ENCODE measurements at places on chromosomes 1 and 21.

GRCh38 chr1:186308264-186309060 is 66.6 kb downstream of the TPR start:
- DNase-seq = no peak

DNA sequence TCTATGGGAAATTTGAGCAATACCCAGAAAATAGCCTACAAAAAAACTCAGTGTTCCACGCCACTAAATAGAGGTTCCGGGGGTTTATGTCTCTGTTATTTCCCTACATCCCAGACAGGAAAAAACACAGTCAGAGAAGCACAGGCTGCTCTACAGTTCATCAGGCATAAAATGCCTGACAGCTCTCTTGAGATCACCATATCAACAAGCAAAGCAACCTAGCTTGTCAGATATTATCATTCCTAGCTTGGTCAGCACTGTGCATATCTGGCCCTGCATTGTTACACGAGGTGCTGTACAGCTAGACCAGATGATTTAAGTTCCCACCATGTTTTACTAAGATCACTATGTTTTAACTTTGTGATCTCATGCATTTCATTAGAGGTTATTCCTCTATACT is 172.6 kb downstream of the PTPRC start:
- DNase-seq = no peak

DNA sequence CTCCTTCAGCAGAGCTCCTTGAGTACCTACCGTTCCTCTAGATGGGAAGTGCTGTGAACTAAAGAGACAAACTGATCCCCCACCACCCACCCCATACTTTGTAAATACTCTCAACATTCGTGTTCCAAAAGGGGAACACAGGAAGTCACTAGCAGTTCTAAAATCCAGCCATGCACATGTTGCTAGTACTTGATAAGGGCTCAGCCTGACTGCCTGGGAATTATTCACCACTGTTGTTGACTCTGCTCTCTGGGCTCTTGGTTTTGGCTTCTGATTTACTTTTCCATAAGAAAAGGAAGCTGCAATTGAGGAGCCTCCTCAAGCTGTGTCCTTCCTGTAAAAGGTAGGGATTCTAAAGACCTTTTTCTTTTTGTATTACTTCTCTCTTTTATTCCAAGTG is 67.5 kb downstream of the IVNS1ABP start:
- peak; percentile 73 for DNase-seq

DNA sequence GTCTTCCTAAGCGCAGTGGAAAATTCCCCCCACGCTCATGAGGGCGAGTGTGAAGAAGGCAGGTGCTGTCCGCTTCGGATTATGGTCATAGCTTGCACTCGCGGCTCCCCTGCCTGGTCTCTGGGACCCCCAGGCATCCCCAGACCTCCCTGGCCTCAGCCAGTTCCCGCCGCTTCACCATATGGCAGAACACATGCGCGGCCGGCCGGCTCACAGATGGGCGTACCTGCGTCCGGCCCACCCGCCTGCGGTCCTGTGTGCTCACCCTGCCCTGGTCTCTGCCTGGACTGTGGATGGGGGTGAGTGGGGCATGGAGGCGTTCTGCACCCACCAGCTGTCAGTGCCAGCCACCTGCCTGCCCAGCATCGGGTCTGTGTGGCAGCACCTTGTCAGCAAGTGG is 34.1 kb downstream of the PRKCZ start:
- no peak for DNase-seq

DNA sequence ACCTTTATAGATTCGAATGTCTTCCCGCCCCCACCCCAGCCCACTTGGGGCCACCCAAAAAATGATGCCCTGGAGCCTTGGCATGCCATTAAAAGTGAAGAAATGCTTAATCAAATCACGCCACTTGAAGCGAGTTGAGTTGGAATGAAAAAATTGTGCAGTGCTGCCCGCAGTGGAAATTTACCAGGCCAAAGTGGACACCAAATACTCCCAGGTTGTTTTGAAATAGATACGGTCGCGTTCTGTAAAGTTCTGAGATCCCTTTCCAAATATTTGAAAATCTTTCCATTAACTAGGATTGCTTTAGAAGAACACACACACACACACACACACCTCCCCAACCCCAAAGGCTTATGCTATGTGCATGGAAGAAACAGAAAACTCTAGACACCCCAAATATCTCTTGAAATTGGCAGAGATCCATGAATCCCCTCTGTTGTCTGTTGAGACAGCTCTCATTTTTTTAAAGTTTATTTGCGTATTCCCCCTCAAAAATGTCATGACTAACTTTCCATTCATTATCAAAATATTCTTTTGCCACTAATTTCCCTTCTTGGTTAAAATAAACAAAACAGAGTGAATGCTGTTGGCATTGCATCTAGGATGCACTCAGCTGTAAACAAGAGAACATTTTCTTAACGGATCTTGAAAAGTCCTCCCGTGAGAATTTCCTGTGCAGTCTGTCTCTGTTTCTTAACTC is 142.3 kb upstream of the KCNE2 start:
- DNase-seq = no peak

DNA sequence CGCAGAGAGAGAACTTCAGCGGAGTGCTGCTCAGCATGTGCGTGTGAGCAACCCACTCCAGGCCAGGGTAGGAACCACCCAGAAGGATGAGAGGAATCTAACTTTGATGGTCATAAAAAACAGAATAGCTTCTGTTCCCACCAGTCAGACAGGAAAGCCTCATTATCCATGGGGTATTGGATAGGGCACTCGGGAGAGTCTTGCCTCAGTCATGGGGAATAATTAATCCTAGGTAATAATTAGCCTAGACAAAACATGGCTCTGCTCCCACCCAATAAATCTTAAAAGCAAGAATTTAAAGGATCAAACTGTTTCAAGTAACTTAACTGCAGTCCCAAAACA is 35.3 kb downstream of the LDLRAD1 start:
- no peak for DNase-seq

GRCh38 chr1:201968202-201968925 is 13.1 kb downstream of the TIMM17A start:
- DNase-seq = peak; percentile 22

DNA sequence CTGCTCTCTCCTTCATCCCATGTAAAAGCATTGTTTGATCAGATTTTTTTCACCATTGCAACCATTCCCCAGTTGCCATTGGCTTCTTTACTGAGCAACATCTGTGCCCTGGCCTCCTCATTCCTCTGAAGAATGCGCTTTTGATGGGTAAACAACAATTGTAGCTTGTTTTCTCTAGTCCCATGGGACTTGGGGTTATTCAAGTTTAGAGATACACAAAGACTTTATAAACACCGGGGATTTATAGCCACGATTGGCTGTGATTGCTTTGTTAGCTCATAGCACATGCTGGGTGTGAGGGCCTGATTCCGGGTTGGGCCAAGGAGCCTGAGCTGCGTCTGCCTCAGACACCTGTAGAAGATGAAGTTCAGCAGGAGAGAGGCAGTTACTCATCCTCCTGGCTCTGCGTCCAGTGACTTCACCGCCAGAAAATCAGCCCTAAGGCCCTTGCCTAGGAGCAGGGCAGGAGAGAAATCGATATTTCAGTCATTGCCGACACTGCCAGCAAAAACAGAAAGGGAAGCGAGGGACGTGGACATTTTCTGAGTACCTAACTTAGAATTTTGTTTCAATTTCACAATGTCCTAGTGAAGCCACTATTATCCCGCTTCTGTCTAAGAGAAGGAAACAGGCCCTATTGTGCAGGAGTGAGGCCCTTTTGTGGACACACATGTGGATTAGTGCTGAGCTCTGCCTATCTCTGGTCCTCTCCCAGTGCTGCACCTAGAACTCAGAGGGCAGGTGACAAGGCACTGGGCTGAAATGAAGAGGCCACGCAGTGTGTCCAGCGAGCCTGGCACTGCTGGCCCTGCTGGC is 159.8 kb upstream of the USP24 start:
- DNase-seq = no peak

GRCh38 chr1:170267317-170267716 is 121.6 kb downstream of the NTMT2 start:
- DNase-seq = peak; percentile 1

GRCh38 chr1:59323879-59324278 is 27.0 kb downstream of the FGGY start:
- DNase-seq = no peak

DNA sequence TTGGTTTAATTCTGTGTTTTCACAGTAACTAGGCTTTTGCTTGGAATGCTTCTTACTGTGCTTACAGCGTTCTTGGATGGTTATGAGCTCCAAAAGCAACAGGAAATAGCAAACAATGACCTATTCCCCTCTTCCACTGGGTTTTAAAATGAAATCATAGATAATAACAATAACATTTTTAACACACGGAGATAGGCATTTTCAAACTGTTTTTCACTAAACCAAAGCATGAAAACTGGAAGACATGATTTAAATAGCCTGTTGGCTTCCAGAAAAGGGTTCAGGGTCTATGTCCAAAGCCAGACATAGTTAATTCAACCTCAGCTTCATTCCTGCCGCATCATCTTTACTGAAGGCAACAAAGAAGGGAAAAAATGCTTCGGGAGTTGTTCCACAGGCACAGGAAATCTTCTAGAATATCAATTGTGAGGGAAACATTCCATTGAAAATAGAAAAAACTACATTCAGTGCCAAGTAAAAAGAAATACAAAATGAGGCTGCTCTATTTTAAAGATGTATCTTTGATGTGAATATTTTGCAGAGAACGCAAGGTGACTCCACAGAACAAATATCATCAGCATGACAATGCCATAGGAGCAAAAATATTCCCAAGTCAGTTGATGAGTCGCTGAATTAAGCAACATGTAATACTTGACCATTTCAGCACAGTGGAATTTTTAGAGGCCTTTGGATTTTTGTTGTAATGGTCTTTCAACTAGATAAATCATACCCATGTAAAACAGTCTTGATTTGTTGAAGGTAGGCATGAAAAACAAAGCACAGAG is 80.7 kb downstream of the NID1 start:
- DNase-seq = no peak

DNA sequence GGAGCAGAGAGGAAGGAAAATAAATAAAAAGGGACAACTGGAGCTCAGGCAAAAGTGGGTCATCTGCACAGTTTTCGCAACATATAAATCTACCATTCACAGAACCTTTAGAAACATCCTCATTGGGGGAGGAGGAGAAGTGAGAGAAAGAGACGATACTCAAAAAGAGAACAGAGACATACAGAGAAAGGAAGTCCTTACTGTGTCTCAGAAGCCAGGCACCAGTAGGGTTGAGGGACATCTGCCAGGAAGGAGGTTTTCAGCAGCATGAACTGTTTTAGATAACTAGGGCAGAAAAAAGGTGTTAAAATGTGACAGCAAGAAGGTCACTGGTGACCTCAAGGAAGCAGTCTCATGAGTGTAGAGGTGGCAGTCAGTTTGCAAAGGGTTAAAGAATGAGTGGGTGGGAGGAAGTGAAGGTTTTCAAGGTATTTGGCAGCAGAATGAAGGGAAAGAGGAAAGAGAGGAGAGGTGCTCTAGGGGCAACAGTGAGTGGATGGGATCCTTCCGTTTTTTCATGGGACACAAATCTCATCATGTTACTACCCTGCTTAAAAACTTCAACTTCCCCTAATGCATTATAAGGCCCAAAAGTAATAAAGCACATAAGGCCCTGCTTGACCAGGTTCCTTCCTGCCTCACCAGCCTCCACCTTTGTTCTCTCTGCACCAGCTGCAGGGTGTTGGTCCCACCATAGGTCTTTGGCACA is 9.5 kb downstream of the JAK1 start:
- peak; percentile 63 for DNase-seq

DNA sequence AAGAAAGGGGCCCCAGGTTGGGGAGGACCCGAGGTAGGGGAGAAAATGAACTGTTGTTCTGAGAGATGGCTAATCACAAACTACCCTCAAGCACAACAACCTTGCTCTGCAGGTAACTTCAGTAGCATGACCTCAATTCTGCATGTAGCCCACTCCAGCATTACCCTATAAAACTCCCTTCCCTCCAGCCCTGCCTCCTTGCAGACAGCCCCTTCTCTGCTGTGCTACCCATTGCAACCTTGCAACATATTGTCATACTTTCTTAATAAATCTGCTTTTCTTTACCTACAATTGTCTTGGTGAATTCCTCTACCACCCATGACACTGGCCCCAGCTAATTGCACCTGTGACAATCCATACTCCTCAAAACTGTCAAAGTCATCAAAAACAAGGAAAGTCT is 428.9 kb downstream of the MATN1 start:
- no peak for DNase-seq

GRCh38 chr1:186659890-186660341 is 20.3 kb downstream of the PTGS2 start:
- peak; percentile 18 for DNase-seq

- DNase-seq = peak; percentile 84
These were observed 405.7 kb upstream of the NCAM2 start for GRCh38 chr21:20592463-20592862.

DNA sequence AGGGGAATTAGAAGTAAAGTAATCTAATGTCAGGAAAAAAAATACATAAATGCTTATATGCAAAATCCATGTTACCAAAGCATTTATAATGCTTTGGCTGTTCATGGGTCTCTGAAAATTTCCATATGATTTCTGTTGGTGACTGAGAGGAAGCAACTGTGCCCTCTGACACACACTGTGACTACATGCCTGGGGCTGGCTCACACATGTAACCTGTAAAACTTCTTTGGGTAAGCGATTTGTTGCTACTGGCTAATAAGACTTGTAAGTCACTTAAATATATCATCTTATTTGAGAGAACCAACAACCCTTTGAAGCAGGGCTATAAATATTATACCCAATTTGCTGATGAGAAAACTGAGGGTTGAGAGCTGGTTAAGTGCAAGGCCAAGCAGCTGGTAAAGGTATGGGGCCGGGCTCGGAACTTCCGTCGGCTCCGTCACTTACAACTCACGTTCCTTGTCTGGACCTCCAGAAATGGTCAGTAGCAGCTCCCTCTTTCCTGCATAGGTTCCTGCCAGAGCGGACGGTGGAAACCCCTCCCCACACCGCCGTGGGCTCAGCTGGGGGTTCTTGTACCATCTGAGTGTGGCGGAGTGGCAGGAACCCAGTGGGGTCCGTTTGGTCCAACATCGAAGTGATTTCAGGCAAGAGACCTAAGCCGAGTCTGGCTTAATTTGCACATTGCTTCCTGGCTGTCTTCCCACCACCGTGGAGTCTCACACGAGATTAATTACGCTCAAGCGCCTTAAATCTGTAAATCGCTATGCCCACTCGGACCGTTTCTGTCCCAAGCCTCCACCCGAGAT is 714 bp downstream of the DFFA start:
- no peak for DNase-seq

GRCh38 chr1:226678701-226679100 is 60.4 kb downstream of the ITPKB start:
- DNase-seq = peak; percentile 28

- DNase-seq = no peak
These were observed 60.5 kb downstream of the DMAP1 start for GRCh38 chr1:44273560-44274350.
